ENCODE measurements at places on chromosomes 5 and 9.

- DNase-seq = no peak
Measured at GRCh38 chr9:130183133-130183762, 11.0 kb downstream of the NCS1 start.

- DNase-seq = no peak
Measured at GRCh38 chr5:153896117-153896516, 142.6 kb downstream of the FAM114A2 start.

DNA sequence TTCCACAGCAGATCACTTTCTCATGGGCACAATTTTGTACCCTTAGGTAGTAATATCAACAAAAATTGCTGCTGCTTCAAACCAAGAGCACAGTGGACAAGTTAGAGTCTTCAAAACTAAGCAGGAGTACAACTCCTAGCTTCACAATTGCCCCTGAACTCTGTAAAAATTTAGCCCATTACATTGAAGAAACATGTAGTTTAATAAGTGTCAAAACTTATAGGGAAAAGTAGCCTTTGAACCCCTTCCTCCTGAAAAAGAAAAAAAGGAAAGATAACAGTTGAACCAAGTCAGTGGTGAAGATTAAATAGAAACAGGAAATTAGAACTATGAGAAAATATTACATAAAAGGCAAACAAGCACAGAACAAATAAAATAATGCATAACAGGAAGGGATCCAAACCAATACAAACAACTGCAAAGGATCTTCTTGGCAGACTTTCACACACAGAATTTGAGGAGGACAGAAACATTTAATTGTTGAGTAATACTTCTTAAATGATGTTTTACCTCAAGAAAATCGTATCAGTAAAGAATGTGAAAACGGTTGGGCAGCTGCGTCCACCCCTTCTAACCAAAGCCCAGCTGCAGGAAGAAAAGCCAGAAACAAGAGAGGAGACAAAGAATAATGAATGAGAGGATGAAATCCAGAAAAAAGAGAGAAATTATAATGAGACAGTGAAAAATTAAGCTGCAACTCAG, 636.0 kb downstream of the NR2F1-AS1 start:
- no peak for DNase-seq

DNA sequence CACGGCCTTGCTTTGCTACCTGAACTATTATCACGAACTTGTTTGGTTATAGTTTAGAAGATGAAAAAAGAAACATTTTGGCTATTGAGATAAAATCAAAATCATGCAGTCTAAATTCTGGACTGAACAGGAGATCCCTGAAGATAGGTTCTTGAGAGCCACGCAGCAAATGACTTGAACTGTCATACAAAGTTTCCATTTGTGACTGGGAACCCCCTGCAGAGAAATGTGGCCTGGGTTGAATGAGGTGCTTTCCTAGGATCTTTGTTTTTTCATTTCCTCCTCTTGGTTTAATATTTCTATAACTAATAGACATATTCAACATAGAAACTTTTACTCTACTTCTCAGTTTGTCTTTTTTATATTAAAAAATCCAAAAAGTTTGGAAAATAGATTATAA, 184.7 kb upstream of the TRPM3 start:
- no peak for DNase-seq

DNA sequence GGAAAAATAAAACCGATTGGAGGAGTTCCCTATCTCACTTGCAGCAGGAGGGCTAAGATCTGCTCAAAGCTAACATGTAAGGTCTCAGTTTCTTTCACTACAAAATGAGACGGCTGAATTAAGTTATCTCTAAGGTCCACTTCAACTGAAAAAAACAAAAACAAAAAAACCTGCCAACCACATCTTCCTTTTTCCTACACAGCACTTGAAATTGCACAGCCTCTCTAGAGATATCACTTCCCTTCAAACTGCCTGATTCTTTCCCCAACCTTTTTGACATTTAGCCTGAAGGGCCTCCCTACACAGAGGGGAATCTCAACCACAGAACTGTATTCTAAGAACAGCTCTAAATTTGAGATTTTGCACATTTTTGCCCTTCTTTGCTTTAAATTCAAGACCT, 227.9 kb upstream of the TARS1 start:
- DNase-seq = no peak

GRCh38 chr9:88577256-88578120, 42.5 kb downstream of the NXNL2 start:
- DNase-seq = no peak

DNA sequence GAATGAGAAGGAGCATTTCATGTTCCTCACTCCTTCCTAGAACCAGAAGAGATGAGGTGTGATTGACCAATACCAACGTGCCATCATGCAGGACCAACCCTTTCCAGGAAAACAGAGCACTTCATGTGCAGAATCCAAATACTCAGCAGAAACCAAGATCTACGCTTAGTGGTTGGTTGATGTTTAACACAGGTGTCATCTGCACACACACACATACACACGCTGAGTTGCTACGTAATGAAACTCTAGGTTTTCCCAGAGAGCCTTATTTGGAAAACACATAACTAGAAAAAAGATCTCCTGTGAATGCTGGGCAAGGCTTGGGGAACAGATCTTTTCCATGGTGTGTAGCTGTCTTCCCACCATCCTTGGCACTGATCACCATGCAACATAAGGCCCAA, 21.1 kb upstream of the ZNF622 start:
- DNase-seq = no peak

- no peak for DNase-seq
Measured at GRCh38 chr9:138078846-138079245, 201.3 kb downstream of the CACNA1B start.

- DNase-seq = no peak
Measured at GRCh38 chr5:106241409-106241808, 1429.3 kb downstream of the EFNA5 start.

- no peak for DNase-seq
Measured at GRCh38 chr5:104111632-104112031, 549.0 kb upstream of the NUDT12 start.

- DNase-seq = no peak
Measured at GRCh38 chr5:169850409-169850808, 129.9 kb downstream of the INSYN2B start.

GRCh38 chr5:98085593-98085992, 687.9 kb upstream of the RGMB start:
- no peak for DNase-seq

GRCh38 chr5:163473635-163474243, 13.3 kb downstream of the HMMR start:
- DNase-seq = no peak

GRCh38 chr5:178090856-178091255, 22.5 kb upstream of the N4BP3 start:
- no peak for DNase-seq

GRCh38 chr9:75491533-75491932, 398.9 kb upstream of the PCSK5 start:
- no peak for DNase-seq

GRCh38 chr9:113590991-113591898, 127.7 kb downstream of the RGS3 start:
- no peak for DNase-seq

DNA sequence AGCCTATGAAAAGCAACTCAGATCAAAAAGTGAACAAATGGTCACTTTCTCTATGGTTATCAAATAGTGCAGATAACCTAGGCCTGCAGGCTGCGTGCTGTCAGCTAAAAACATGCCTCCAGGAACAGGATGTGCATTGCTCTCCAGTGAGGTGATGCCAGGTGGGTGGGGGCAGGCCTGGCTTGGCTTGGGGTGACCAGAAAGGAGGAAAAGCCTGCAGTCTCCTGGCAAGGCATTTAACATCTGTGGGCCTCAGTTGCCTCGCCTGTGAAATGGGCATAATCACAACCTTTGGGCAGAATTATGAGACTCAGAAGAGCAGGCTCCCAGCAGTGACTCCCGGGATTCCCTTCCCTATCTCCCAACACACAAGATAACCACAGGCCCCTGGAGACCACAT, 135.9 kb downstream of the COL23A1 start:
- DNase-seq = no peak

- no peak for DNase-seq
Measured at GRCh38 chr5:76278261-76278789, 124.8 kb upstream of the IQGAP2 start.

DNA sequence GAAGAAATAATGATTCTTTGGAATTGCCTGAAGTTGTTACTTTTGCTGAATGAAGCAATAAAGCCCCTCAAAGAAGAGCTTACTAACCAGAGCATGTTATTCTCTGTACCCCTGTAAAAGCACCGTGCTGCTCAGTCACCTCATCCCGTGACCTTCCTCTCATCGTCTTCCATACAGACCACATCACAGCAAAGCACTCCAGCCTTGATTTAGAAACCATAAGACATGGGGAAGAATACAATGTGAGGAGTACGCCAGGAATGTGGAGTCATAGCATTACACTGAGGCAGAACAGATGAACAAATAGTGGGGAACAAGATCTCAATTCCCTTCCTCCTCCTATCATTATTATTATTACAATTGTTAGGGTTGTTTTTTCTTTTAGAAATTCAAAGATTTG, 49.1 kb downstream of the ERAP1 start:
- no peak for DNase-seq

GRCh38 chr5:149345892-149346222, 558 bp downstream of the GRPEL2 start:
- DNase-seq = no peak

- no peak for DNase-seq
Measured at GRCh38 chr9:101486693-101487442, 46.8 kb upstream of the RNF20 start.

DNA sequence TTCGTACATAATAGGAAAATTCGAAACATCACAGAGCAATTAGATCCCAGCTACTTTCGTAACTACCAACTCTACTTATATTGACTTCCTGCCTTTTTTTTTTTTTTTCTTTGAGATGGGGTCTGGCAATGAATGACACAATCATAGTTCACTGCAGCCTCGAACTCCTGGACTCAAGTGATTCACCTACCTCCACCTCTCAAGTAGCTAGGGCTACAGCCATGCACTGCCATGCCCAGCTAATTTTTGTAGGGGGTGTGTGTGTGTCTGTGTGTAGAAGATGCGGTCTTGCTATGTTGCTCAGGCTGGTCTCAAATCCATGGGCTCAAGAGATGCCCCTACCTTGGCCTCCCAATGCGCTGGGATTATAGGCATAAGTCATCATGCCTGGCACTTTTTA, 5.8 kb upstream of the PAIP2 start:
- no peak for DNase-seq

GRCh38 chr5:57324181-57324580, 150.3 kb downstream of the GPBP1 start:
- no peak for DNase-seq

- DNase-seq = no peak
Measured at GRCh38 chr9:18068900-18069299, 405.1 kb upstream of the ADAMTSL1 start.

GRCh38 chr5:6410421-6410820, 32.1 kb upstream of the MED10 start:
- DNase-seq = no peak

DNA sequence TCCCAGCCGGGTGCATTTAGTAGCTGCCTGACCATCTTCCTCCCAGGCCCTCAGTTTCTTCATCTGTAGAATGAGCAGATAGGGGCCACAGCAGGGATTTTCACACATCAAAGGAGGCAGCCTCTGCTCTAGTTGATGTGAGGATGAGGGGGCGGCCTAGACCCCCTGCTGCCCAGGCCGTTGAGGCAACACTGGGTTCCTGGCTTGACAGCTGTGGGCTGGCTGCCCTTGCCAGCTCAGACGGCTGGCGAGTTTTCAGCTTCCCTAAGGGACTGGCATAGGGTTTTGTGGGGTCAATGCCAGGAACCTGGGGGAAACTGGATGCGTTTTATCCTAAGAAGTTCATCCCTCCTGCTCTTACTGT, 49.6 kb downstream of the NDST1 start:
- no peak for DNase-seq

GRCh38 chr9:118023644-118024043, 319.4 kb downstream of the TLR4 start:
- DNase-seq = no peak

- no peak for DNase-seq
Measured at GRCh38 chr9:135263511-135263910, 176.0 kb downstream of the OLFM1 start.

DNA sequence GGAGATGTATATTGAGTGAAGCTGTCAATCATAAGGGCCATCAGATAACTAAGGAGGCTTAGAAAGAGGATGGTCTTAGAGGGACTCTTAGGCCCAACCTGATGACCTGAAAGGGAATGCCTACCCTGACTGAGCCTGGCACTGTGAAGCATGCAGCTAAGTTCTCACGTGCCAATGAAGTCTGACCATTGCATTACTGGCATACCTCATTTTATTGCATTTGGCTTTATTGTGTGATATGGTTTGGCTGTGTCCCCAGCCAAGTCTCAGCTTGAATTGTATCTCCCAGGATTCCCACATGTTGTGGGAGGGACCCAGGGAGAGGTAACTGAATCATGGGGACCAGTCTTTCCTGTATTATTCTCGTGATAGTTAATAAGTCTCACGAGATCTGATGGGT, 421.6 kb upstream of the SGCD start:
- no peak for DNase-seq

DNA sequence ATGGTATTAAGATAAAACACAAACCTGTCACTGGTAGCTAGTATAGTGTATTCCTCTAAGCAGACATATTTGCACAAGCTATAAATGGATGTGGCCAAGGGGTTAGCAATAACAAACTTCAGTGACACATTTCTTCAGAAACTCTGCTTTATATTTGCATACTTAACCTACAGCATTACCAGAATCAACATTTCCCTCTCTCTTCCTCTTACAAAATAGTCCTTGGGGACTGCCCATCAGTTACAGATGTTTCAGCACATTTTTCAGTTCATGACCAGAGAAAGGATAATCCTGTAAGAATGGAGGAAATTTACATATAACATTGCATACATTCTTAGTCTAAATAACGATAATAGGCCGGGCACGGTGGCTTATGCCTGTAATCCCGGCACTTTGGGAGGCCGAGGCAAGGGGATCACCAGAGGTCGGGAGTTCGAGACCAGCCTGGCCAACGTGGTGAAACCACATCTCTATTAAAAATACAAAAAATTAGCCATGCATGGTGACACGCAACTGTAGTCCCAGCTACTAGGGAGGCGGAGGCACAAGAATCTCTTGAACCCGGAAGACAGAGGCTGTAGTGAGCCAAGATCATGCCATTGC, 25.3 kb upstream of the SLC1A1 start:
- DNase-seq = no peak

DNA sequence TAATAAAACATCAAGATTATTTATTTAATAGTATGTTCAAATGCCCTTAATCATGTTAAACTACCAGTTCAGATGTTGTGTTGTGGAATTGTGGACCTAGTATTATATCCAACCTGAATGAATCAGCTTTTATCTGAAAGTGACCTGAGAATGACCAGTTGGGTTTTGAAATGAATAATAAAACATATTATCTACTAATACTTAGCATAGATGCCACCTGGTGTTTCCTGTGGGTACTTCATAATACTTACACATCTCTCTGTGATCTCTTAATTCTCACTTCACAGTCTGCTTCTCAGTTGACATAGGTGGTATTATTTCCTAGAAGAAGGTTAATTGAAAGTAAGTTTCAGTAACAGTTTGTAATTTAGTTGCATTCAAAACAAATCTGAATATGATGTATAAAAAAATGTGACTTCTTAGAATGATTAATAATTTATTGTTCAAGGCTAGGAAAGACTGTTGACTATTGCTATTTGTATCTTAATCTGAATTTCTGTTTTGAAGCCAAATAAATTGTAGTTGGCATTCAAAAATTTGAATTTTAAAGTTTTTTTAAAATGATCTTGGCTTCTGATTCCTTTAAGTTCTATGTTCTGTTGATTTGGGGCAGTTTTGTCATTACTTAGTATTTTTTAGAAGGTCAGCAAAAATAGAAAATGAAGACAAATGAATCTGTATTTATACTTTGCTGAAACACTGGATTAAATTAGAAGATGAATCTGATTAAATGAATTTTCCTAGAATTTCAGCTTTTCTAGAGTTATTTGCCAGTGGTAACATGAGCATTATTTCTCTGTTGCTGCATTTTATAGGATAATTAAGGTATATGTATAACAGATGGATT, 48.2 kb downstream of the KIF2A start:
- DNase-seq = no peak

All from stimulated activated CD8-positive, alpha-beta memory T cell treated with anti-CD3 and anti-CD28 coated beads, Interleukin-2, amount 100 ng/mL, for 1 hour (primary cell).